ENCODE measurements at places on chromosomes 11 and 22.
A peak's percentile ranks its signal among the peaks of the same experiment; 100 is the strongest.

DNA sequence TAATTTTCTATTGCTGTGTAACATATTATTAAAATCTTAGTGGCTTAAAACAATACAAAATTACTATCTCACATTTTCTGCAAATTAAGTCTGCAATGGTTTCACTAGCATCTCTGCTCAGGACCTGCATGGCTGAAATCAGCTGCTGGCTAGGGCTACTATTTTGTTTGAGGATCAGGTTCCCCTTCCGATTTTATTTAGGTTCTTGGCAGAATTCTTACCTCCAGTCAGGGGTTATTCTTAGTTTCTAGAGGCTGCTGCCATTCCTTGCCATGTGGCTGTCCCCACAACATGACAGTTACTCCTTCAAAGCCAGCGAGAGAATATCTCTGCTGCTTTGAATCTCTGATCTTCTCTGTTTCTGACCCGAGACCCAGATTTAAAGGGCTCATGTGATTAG lies 424.5 kb upstream of the ANO5 start:
- no peak for DNase-seq

- DNase-seq: no peak
These were observed 96.4 kb downstream of the CACNA1I start for GRCh38 chr22:39666926-39667325.

DNA sequence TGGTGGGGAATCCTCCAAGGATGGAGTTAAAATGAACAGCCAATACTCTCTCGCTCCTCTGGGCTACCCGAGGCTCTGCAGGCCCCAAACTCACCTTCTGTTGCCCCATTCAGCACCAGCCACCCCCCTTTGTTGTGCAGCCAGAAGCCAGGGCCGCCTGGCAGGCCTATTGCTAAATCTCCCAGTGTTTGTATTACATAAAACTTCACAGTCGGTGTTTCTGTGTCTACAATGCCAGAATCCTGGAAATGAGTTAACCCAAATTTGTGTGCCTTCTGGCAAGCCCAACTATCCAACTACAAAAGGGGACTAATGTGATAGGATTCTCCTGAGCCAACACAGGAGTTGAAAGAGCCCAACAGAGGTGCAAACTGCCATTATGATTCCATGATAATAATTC lies 9.3 kb downstream of the KCNJ5 start:
- DNase-seq: no peak

DNA sequence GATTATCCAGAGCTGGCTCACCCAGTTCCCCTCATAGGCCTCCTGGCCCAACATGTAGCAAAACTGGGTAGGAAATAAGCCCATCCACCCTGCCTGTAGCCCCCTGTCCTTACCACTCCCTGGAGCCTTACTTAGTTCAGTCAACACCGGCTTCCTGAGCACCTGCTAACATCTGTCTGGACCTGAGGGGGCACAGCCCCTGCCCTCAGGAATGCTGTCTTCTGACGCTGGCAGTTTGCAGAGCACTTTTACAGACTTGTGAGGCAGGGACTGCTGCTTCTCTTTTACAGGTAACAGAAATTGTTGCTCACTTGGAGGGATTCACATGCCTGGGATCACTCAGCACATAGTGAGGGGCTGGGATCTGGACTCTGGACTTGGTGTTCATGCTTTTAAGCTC lies 152.0 kb upstream of the TBCEL start:
- DNase-seq: no peak

GRCh38 chr22:17827466-17827865 lies 53.2 kb upstream of the BID start:
- no peak for DNase-seq

- DNase-seq: no peak
These were observed 27.8 kb upstream of the ELFN2 start for GRCh38 chr22:37454857-37455686.

- DNase-seq: no peak
These were observed 24.2 kb downstream of the NECTIN1 start for GRCh38 chr11:119704849-119705248.

DNA sequence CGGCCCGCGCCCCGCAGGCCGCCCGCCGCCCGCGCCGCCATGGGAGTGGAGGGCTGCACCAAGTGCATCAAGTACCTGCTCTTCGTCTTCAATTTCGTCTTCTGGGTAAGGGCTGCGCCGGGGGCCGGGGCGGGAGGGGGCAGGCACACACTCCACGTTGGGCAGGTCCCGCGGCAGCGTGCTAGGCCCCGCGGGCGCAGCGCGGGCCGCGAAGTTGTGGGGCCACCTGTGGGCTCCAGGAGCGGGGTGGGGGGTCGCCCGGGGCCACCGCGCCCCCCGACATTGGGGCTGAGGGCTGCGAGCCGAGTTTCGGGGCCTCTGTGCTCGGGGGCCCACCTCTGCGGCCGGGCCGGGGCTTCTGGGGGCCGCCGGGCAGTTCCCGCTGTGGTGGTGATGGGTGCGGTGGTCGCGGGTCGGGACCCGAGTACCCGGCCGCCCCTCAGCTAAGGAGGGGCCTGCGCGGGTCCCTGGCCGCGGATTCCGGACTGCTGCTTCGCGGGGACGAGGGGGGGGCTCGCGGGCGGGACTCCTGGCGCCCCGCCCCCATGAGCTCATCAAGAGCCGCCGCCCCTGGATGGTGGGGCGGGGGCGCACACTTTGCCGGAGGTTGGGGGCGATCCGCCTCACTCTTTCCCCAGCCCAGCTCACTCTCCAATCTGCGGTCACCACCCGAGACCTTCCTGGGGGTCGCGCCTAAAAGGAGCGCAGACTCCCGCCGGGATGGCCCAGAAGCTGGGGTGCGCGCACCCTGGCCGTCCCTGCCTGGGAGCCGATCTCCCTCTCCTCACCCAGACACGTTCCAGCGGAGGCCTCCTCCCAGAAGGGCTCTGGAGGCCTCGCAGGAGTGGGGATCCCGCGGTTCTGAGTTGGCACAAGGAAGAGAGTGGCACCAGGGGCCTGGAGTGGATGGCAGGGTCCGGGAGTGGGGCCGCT lies 667 bp downstream of the CD81 start:
- DNase-seq: peak; percentile 89

DNA sequence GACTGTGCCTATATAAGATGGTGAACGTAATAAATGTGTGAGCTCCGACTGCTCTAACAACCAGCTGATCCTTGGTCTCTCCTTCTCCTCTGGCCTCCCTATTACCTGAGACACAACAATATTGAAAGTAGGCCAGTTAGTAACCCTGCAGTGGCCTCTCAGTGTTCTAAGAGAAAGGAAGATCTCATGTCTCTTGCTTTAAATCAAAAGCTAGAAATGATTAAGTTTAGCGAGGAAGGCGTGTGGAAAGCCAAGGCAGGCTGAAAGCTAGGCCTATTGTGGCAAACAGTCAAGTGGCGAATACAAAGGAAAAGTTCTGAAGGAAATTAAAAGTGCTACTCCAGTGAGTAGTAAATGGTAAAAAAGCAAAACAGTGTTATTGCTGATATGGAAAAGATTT lies 39.5 kb downstream of the HIPK3 start:
- DNase-seq: no peak

- no peak for DNase-seq
These were observed 246.2 kb downstream of the NTM start for GRCh38 chr11:131616481-131617140.

GRCh38 chr11:124633355-124633754 lies 10.7 kb downstream of the TBRG1 start:
- no peak for DNase-seq

DNA sequence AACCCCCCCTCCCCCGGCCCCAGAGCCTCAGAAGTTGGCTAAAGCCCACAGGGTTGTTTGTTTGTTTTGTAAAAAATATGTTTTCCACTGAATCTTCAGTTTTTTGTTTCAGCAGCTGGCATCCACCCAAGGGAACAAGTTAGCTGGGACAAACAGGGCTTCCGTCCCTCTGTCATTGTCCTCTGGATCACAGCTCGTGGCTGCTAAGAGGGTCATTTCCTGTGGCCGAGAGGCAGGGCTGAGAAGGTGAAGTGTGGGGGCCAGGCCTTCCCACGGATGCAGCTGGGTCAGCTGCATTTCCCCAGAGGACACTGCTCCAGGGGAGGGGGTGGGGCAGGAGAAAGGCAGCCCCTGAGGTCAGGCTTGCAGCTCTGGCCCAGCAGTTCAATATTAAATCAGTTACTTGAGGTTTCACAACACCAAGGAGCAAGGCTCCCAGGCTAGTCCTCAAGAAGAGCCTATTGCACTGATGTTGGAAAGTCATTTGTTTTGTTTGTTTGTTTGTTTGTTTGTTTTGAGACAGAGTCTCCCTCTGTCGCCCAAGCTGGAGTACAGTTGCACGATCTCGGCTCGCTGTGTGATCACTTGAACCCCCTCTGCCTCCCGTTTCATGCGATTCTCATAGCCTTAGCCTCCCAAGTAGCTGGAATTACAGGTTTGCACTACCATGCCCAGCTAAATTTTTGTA lies 34.4 kb upstream of the SMTN start:
- peak; percentile 77 for DNase-seq

- no peak for DNase-seq
These were observed 298.3 kb downstream of the NTM start for GRCh38 chr11:131668500-131669400.

GRCh38 chr22:25621986-25622385 lies 57.5 kb downstream of the GRK3 start:
- DNase-seq: no peak

DNA sequence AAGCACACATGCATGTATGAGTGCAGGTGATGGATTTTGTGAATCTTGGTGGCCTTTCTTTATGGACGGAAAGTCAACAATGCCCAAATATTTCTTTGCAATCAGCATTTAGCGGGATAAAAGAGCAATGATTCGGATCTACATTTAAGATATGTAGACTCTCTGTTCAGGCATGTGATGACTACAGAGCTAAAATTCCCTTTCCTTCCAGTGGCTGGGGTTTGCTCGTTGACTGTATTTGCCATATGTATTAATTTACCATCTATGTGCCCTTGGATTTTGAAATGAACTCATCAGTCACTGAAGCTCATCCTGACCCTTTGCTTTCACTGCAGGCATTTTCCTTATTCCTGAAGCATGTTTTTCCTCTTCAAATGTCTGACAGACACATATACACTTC lies 13.6 kb downstream of the BLID start:
- no peak for DNase-seq

DNA sequence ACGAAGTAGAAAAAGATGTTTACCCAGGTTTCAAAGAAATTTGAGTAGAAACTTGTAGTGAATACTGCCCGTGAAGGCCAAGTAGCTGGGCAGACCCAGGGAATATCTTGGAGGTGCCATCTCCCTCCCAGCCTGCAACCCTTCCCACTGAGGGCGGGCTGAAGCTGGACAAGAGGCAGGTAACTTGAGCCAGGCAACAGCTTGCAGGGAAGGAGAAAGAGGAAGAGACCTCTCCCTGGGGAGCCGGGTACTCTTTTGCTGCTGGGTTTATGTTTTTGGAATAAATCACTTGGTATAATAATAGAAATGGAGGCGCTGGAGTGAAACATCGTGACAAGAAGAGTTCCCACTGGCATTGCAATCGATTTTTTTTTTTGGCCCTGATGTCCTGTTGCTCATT lies 49.4 kb upstream of the JAM3 start:
- DNase-seq: no peak

All from femur (tissue), 1 donor.